ENCODE measurements at places on chromosomes 16 and 17.

DNA sequence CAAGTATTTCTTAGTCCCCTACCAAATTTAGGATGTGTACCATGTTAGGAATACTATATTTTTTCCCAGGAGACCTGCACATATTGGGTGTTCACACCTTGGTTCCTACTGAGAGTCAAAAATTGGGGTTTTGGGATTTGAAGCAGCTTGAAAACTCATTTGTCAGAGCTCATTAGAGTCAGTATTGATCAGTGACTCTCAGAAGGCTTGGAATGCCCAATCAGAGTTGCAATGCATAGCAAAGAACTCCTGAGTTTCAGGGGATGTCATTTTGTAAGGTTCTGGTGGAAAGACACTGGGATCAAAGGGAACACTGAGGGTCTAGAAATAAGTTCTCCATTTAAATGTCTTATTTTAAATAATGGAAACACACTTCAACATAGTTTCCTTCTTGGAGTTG, 5.1 kb downstream of the HLF start:
- no peak for DNase-seq

GRCh38 chr16:87535457-87535854, 42.6 kb upstream of the ZCCHC14 start:
- no peak for DNase-seq

- DNase-seq = no peak
Measured at GRCh38 chr17:28975646-28976045, 24.3 kb upstream of the PHF12 start.

DNA sequence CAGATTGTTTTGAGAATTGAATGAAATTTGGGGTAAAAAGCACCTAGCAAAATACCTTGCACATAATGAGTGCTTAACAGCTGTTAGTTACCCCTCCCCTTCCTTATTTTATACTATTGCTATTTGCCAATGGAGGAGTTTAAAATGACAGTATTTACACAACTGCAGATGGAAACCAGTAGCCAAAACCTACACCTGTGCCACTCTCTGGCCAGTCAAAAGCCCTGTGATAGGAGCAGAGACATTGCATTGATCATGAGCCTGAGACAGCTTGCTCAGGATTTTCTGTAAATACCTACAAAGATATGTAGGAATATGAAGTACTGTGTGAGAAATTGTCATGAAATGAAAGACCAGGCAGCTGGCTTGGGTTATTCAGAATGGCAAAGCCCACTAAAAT, 115.3 kb upstream of the HLF start:
- DNase-seq = no peak

DNA sequence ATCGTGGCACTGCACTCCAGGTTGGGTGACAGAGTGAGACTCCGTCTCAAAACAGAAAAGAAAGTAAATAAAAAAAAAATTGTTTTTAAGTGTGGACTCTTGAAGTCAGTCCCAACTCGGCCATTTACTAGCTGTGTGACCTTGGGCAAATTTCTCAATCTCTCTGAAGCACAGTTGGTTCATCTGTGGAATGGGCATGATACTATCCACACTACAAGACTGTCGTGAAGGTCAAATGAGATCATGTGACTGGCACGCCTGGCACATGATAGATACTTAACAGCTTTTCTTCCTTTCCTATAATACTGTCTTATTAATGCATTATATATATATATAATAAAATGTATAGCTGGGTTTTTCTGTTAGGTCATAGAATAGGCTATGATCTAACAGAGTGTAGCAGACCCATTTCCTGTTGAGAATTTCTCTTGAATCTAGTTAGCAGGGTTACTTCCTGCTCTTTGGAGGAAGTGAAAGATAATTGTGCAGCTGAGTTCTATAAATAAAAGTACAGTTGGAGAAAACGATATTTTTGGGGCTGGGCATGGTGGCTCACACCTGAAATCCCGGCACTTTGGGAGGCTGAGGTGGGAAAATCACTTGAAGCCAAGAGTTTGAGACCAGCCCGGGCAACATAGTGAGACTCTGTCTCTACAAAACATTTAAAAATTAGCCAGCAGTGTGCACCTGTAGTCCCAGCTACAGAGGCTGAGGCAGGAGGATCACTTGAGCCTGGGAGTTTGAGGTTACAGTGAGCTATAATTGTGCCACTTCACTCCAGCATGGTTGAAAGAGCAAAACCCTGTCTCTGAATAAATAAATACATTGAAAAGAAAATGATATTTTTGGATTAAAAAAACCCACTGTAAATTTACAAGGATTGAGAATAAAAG, 7.3 kb downstream of the MILR1 start:
- DNase-seq = peak; percentile 21

DNA sequence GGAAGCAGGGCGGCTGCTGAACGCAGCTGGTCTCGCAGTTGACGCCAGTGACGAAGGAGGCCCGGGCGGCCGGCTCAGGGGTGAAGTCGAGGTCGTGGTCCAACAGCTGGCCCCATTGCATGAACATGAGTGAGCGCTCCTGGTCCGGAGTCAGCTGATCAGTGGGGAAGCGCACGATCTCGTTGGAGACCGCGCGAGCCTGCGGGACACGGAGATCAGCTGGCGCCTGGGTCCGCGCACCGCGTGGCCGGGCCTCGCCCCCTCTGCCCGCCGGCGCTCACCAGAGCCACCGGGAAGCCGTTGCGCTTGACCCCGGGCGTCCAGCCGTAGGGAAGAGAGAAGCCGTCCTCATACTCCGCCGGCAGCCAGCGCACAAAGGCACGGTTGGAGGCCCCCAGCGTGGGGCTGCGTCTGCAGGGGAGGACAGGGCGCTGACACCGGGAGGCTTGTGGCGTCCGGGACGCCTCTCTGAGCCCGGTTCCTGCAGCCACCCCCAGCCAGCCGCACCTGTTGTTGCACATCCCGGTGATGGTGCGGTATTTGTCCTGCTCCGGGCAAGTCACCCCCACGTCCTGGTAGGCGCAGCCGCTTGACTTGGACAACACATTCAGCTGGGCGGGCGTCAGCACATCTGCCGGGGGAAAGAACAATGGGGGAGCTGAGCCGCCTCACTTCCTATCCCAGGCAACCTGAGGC, 1.6 kb downstream of the MPO start:
- DNase-seq = no peak

DNA sequence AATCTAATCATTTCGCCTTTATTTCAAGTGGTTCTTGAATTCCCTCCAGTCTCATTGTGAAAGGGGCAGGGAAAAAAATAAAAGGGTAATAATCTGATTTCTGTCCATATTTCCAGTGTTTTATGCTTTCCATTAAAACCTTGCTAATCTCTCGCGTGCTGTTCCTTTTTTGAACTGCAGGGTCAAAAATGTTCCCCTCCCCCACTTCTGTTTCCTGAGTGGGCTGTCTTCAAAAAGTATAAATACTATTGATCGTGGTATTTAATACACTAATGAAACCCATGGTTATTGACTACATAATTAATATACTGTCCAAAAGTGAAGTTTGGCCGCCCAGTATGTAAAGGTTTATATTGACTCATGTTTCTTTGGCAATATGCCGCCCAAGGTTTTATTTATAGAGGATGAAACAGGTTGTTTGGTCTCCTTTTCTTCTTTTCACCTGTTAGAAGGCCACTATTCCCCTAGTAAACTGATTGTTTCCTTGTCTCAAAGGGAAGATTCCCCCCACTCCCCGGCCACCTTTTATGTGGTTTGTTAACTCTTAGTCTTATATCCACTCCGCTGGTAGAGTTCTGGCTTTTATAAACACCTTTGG, 69.7 kb downstream of the RPA1 start:
- no peak for DNase-seq

DNA sequence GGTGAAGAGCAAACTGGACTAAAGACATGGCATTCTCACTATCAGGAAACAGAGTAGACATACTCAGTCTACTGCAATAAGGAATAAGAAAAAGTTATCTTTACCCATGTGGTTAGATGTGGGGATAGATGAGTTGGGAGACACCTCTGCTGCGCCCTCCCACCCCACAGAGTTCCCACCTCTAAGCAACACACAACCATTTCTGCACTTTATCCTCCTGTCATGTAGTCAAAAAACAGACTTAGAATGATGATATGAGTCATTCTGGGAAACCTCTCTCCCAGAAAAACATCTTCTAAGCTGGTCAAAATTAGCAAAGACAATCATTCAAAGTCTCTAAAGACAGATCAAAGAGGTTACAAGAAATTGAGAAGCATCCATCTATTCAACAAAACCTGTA, 94.9 kb downstream of the CACNG1 start:
- no peak for DNase-seq

GRCh38 chr16:30490210-30490609, 17.7 kb downstream of the ITGAL start:
- no peak for DNase-seq

DNA sequence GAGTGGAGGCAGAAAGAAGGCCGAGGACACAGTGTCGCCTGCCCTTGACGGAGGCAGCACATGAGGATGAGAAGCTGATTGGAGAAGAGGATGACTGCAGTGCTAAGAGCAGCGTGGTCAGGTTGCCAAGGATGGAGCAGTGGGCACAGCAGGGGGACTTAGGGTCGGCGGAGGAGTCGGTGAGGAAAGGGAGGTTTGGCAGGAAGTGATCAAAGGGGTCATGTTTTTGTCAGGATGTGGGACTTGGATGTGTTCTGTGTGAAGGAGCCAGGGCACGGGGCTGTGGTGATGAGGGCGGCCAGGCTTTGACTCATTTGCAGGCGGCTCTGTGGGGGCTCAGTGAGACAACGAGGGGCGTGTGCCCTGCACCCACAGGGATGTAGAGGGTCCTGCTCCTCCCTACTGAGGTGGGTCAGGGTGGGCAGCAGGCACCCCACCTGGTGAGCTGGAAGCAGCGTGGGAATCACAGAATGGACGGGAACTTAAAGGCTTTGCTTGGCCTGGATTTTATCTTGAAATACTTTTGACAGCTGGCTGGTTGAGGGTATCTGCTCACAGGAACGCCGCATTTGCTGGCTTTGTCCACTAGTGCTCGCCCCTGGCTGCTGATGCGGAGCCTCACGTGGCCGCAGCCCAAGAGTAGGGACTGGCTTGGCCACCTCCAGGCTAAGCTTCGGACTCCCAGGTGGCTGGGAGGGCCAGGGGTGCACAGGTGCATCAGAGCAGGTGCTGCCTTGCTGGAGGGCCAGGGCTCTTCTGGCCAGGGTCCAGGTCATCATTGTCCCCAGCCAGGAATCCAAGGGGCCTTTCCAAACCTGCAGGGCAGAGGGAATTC, 6.0 kb downstream of the MPG start:
- no peak for DNase-seq

DNA sequence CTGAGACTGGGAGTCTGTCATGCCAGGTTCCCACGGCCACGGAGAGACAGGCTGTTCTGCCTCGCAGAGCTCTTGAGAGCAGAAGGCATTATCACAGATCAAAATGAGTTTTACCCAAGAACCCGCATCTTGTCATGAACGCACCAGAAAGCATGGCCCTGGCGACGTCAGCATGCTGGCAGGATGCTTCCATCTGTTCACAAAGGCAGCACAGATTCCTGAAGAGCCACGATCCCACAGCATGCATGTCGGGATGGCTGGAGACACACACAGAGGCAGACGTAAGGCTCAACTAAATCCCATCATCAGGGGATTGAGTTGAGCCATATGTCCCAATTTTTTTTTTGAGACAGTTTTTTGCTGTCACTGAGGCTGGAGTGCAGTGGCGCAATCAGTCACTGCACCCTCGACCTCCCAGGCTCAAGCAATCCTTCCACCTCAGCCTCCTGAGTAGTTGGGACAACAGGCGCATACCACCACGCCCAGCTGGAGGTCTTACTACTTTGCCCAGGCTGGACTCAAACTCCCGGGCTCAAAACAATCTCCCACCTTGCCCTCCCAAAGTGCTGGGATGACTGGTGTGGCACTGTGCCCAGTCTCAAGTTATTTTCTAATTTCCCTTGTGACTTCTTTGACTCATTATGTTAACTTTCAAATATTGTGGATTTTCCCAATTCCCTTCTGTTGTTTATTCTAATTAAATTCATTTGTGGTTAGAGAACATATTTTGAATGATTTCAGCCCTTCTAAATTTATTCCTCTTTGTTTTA, 11.1 kb downstream of the FANCA start:
- DNase-seq = no peak

GRCh38 chr16:70664325-70665112, 18.2 kb downstream of the IL34 start:
- DNase-seq = no peak

DNA sequence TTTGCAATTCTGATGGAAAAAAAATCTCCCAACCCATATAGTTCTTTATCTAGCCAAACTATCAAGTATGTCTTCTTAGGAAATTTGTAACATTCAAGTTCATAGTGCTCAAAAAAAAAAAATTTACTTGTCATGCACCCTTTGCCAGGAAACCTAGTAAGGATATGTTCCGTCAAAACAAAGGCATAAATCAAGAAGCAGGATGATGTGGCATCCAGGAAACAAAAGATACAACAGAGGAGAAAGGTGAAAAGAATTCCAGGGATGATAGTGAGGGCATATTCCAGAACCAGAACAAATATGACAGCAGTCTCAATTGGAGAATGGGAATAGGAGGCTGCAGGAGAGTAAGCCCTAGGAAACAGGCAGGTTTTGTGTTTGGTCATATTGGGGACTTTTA, 104.6 kb downstream of the SPAG9 start:
- no peak for DNase-seq

DNA sequence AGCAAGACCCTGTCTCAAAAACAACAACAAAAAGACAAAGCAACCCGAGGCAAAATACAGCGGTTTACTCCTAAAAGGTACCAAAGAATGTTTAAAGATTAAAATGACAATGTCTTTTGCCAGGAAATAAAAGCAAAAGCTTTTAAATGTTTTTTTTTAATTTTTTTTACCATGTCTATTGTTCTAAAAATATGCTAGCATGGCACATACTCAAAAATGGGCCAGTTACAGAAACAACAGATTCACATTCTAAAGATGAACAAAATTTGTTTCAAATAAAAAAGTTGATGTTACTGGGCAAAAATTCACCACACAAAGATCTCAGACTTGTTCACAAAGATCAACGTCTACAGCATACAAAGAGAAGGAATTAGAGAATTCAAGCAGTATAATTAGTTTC, 41.1 kb downstream of the CACNG1 start:
- DNase-seq = no peak

GRCh38 chr16:675884-676564, 553 bp downstream of the RHBDL1 start:
- DNase-seq = no peak

DNA sequence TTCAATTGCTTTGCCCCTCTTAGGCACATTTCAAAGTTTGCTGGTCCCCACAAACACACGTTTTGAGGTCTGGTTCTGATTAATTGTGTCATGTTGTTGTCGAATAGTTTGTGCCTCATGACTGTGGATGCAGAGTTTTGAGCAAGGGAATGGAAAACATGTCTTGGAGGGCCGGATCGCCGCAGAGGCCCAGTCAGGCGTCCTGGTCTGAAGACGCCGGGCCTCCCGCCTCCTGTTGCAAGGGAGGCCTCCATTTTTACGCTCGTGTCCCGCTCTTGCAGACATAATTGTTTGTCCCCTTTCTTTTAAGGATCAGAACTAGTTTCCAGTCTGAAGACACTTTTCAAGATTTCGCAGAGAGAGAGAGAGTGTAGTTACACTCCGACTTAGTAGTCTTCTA, 3.2 kb downstream of the NTN1 start:
- no peak for DNase-seq

- DNase-seq = no peak
Measured at GRCh38 chr16:48433116-48433849, 48.1 kb upstream of the SIAH1 start.

- DNase-seq = no peak
Measured at GRCh38 chr17:64938290-64938689, 19.0 kb upstream of the LRRC37A3 start.

- DNase-seq = no peak
Measured at GRCh38 chr16:56637814-56638750, at the start of gene MT1A. TSS of gene MT1A (plus strand) at chr16:56638666. CDS start at chr16:56638739, 73 bp downstream.

GRCh38 chr17:81273698-81274470, 21.2 kb downstream of the SLC38A10 start:
- no peak for DNase-seq

GRCh38 chr17:54982399-54982798, 13.8 kb downstream of the STXBP4 start:
- DNase-seq = no peak

- DNase-seq = no peak
Measured at GRCh38 chr17:67594115-67594880, 123.4 kb upstream of the NOL11 start.
